ENCODE measurements at places on chromosomes 6 and 20.
A peak's percentile ranks its signal among the peaks of the same experiment; 100 is the strongest.

DNA sequence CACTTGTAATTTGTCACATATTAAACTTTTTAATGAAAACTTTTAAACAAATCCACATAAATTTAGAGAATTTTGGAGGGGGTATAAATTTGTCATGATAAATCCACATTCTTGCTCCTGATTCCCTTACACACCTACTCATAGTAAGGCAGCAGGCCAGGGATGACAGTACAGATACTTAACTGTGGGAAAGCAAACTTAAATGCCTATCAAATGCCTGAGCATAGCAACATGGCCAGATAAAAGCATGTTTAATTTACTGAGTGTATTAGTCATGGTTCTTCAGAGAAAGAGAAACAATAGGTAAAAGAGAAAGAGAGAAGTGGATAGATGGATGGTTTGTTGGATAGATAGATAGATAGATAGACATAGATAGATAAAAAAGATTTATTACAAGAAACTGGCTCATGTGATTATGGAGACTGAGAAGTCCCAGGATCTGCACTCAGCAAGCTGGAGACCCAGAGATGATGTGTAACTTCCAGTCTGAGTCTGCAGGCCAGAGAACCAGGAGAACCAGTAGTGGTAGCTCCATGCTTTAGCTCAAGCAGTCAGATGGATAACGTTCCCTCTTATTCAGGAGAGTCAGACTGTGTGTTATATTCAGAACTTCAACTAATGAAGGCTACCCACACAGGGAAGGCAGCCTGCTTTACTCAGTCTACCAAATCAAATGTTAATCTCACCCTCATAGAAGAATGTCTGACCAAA lies 15.9 kb upstream of the ADGRF1 start:
- DNase-seq = no peak

- DNase-seq = no peak
These were observed 296.5 kb downstream of the SMOC2 start for GRCh38 chr6:168737481-168737880.

- DNase-seq = no peak
These were observed 31.1 kb upstream of the CST7 start for GRCh38 chr20:24917797-24918578.

- DNase-seq = no peak
These were observed 240.5 kb upstream of the PRSS16 start for GRCh38 chr6:27007020-27007419.

DNA sequence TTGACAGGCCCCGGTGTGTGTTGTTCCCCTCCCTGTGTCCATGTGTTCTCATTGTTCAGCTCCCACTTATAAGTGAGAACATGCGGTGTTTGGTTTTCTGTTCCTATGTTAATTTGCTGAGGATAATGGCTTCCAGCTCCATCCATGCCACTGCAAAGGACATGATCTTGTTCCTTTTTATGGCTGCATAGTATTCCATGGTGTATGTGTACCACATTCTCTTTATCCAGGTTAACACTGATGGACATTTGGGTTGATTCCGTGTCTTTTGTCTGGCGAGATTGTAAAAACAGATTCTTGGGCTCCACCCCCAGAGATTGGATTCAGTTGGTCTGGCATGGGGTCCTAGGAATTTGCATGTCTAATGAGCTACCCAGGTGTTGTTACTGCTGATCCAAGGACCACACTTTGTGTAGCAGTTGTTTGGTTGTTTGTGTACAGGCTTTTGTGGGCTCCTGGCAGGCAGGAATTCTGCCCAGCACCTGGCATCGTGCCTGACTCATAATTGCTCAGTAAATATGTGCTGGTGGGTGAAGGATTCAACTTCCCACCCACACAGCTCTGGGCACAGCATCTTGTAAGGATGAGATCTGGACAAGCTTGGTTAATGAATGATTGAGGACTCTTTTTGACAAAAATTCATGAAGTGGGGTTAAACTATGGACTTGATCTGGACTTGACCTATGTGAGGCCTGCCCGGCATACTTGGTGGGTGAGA lies 5.2 kb downstream of the TOX2 start:
- DNase-seq = no peak

DNA sequence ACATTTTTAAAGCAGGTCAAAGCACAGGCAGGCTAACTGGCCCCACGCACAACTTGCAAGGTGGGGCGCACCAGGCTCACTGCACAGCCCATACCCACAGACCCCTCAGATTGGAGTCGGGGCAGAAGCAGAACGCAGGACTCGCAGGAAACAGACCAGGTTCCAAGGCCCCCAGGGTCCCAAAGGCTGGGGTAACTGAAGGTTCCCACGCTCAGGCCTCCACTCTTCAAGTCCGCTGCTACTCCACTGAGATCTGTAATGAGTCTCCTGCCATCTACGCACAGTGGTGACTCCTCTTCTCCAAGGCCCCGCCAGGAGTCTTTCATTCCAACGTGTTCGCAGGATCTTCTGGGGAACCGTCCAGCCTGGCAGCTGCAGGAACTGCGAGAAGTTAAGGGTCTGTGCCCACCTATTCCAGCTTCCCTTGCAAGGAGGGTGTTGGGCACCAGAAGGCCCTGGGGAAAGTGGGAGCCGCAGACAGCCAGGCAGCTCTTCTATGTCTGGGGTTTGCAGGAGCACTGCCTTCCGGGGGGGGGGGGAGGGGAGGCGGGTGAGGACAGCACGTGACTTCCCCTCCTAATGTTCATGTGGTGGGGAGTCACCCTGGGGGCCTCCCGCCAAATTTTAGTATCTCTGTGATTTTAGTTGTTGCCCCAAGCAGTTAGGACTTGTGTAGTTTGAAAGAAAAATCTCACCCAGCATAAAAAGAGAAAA lies 2.0 kb upstream of the TAF4 start:
- DNase-seq = no peak

DNA sequence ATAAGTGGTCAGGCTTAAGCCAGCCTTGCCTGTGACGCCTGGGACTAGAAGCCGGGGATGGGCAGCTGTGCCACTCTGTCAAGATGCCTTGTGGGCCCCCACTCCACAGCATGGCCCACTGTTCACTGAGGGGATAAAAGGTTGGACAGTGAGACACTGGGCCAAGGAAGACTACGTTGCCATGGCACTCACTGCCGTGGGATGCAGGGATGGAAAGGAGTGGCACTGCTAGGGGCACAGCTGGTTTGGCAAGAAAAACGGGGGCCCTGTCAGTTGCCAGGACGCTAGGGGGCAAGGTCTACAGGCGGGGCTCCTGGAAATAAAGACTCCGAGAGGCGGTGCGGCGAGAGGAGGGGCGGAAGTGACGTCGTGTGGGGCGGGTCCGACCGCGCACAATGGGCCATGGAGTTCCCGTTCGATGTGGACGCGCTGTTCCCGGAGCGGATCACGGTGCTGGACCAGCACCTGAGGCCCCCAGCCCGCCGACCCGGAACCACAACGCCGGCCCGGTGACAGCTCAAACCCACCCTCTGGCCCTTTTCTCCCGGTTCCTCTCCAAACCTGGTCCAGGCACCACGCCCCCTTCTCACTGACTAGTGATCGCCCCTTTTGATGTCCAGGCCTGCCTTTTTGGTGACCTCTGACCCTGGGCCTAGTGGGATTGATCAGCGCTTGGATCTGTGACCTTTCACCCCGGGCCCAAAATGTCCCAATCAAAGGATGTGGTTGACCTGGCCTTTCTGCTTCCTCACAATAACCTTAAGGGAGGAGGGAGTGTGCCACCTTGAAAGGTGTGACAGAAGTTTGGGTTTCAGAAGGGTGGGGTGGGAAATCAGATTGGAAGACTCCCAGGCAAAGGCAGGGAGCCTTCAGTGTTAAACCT lies at the start of gene ATAT1:
Gene ATAT1 (plus strand): TSS at position 391 of the 883 bp plus-strand sequence.
- peak; percentile 83 for DNase-seq

GRCh38 chr6:112188906-112189305 lies 65.5 kb downstream of the LAMA4 start:
- DNase-seq = no peak

DNA sequence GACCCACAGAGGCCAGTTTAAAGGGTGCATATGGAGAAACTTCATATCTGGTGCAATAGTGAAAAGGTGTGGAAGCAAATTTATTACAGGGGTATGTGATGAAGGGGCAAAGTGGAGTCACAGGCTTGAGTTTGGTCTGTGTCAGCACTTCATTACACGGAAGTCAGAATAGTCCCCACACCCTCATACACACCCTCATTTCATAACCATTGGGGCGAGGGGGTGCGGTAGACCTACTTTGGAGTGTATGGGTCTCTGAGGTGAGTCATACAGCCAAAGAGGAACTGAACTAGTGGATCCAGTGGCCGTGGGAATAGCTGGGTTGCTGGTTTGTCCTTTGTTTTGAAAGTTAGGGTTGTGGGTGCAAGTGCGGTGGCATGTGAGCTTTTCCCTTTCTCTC lies 3.3 kb downstream of the TM9SF4 start:
- DNase-seq = no peak

DNA sequence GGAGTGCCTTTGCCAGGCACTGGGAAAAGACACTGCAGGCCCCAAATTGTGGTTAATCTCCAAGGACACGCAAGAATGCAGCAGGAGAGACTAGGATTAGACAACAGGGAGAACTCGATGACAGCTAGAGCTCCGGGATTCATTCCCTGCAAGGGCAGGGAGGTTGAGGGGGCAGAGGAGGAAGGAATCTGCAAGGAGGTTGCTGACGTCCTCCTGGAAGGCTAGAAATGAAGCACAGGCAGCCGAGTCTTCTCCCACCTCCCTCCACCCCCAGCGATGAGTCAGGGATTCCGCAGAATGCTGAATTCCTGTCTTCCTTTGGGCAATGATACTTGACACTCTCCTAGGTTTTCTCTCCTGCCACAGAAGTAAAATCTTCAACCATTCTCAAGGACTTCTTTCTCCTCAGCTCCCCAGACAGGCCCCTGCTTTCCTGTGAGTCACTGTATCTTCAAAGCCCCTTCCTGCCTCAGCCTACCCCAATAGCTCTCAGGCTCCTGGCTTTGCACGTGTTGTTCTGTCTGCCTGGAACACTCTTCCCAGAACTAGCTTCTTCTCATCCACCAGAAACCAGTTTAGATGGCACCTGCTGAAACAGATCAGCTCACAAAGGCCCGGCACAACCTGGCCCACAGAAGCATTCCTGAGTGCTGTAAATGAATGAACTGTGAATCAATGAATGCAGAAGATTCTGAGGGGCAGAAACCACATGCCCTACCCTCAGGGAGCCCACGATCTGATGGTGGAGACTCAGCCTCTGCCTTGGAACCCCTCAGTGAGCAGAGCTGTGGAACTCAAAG lies 85.6 kb downstream of the MRPL14 start:
- no peak for DNase-seq

- DNase-seq = peak; percentile 27
These were observed 971 bp downstream of the NFKBIE start for GRCh38 chr6:44264154-44265006.

DNA sequence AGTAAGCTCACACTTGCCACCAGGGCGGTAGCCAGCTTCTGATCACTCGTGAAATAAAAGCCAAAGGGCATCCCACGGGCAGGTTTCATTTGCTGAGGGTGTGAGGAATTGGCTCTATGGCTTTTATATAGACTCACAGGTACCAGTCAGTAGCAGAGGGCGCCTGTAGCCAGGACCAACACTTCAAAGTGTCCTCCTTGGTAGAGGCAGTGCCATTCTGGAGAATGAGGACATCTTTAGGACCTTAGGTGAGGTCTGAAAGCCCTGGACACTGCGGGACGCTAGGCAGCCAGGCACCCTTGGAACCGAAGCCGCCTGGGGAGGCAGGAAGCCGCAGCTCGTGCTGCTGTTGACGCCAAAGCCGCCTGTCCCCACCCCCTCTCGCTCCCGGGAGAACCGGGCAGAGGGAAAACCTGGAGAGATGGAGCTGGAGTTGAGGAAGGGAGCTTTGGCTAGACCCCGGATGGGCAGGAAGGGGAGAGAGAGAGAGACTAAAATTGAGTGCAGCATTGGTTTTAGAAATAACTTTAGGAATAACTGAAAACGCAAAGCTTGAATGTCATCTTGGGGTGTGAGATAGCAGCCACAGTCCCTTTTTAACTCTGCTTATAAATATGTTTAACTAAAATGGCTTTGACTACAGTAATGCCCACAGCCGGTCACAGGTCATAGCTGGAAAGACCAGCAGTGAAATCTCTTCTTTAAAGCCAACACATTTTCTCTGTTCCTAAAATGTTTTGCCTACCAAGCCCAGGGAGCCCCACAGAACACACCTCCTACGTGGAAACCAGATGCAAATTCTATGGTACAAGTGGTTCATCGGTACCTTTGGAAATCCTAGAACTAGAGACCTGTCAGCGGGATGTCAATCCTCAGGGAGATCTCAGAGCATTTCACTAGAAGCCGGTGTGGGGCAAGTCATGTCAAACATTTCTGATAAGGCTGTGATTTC lies 128.5 kb upstream of the CDYL start:
- DNase-seq = no peak

GRCh38 chr6:166771701-166772100 lies 144.7 kb upstream of the RPS6KA2 start:
- DNase-seq = no peak

DNA sequence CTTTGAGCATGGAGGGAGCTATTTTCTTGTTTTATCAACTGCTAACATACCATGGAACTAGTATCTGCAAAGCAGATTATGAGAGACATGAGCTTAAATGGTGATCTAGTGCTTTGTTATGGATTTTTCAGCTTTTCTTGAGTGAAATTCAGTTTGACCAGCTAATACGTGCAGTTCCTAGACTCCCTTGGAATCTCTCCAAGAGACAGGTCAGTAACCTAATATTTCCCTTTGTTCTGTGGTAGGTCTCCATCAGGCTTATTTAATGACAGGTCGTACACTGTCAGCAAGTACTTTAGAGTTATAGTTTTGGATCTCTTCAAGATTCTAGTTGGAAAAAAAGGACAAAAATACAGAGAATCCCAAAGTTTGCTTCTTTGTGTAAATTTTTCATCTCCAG lies 43.9 kb downstream of the HDAC2 start:
- DNase-seq = no peak

DNA sequence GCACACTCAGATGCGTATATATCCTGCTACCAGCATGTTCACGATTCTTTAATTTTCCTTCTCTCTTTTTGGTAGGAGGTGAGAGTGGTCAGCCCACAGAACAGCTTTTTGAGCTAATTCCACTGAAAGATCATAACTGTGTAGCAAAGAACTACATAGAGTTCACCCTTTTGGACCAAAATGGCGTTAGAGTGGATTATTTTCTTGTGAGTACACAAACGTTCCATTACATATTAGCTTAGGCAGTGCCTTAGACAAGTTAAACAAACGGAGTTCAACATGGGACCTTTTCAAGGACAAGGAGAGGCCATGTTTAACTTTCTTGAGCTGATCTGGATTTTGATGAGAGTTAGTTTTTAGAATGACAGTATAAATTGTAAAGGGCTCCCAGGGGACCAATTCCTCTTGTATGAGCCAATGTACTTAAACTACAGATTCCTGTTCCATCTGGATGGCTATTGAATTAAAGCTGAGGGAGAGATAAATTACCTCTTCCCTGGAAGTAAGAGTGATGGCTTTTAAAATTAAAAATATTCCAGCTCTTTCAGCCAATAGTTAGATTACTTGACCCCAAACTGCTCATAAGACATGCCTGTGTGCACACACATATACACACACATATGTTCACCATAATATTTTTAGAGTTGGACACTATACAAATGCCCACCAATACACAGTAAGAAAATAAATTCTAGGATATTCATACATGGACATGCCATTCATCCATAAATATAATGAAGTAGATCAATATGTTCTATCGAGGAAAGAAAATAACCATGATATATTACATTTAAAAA lies 25.6 kb upstream of the ARMH2 start:
- no peak for DNase-seq
